ENCODE measurements at places on chromosomes 16 and 17.

- DNase-seq, result no peak
These were observed 20.1 kb downstream of the HBQ1 start for GRCh38 chr16:200388-200787.

GRCh38 chr17:61878984-61879612 lies 15.8 kb upstream of the BRIP1 start:
- DNase-seq, result no peak

- DNase-seq, result no peak
These were observed 648.9 kb downstream of the WWOX start for GRCh38 chr16:78748220-78748929.

DNA sequence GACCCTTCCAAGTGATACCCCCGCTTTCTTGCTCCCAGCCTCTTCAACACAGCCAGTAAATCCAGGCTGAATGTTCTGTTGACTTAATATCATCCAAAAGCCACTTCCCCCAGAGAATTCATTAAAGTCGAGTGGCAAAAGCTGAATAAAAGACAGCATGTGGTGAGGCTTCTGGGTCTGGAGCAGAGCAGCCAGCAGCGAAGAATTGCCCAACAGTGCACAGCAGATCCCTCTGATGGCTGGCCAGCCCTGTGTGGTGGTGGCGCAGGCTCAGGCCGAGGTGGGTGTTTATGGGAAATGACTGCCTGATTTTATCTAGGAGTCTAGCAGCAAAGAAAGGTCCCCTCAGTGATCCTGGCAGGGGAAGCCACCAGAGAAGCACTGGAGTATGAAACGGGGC lies 30.3 kb upstream of the RCVRN start:
- no peak for DNase-seq

DNA sequence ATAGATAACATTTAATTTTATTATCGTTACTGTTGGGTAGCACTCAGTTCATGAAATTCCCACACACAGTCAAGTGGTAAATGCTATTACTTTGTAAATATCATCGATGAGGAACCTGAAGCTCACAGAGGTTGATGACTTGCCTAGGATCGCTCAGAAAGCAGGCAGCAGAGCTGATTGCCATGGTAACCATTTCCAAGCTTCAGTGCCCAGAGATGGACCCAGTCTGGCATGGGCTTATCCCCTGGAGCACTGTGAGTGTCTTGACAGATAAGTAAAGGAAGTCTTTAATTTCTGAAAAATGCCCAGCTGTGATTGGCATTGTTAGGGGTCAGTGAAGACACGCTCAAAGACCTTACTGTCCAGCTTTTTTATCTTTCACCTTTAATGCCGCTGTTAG lies 95.0 kb downstream of the PRKCB start:
- no peak for DNase-seq

DNA sequence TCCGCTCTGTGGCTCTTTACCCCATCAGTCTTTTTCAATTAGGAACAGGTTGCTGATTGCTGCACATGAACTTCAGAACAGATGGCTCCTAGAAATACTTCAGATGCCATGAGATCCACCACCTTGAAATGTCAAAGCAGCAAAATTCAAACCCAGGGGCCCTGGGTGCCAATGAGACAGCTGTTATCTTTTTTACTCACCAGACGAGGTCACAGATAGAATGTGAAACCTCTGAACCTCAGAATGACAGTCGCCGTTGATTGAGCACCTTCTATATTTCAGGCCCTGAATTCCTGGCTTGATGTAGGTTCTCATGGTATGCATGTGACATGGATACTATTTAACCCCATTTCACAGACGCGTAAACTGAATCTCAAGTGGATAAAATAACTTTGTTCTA lies 63.0 kb downstream of the MAF start:
- DNase-seq, result no peak

DNA sequence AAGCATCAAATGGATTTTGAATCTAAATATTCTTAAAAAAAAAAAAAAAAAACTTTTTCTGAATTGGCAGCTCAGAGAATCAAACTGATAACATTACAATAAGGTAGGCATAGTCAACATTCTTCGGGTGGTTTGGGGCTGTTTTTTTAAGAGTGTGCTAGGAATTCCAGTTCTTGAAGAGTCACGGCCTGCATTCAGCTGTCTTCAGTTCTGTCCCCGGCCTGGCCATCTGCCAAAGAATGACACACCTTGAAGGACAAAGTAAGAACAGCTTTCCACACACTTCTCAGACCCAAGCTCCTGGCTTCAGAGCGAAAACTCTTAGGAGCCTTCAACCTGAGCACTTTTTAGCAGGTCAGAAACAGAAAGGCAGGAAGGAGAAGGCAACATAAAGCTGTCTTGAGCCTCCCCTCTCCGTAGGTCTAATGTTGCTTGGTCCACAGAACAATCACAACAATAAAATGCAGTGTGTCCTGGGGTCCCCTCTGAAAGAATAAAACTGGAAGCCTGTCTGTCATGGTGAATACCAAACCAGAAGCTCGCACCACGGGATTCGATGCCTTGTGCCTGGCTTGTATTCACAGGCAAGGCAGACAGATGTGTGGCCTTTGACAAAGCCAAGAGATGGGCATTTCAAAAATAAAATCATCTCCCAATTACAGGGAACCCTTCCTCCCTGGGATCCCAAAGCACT lies 524.4 kb upstream of the ZFHX3 start:
- DNase-seq, result no peak

DNA sequence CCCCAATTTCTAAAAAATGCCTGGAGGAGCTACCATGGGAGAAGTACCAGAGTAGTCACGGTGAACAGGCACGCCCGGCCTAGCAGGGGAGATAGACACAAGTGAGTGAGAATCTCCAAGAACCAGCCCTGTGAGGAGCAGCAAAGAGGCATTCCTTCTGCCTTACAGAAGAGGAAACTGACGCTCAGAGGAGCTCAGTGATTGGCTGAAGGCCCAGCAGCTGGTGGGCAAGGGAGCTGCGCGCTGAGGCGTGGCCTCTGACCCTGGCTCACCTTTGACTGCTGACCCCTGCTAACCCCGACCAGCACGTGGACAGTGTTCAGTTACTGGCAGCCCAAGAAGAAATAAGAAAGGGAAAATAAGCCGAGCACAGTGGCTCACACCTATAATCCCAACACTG lies 1.8 kb downstream of the C16orf96 start:
- no peak for DNase-seq

GRCh38 chr16:459761-460160 lies 34.3 kb downstream of the RAB11FIP3 start:
- DNase-seq, result no peak

GRCh38 chr16:87074641-87075318 lies 242.4 kb downstream of the C16orf95 start:
- DNase-seq, result no peak

- no peak for DNase-seq
These were observed 3.3 kb upstream of the PMP22 start for GRCh38 chr17:15268461-15268860.

DNA sequence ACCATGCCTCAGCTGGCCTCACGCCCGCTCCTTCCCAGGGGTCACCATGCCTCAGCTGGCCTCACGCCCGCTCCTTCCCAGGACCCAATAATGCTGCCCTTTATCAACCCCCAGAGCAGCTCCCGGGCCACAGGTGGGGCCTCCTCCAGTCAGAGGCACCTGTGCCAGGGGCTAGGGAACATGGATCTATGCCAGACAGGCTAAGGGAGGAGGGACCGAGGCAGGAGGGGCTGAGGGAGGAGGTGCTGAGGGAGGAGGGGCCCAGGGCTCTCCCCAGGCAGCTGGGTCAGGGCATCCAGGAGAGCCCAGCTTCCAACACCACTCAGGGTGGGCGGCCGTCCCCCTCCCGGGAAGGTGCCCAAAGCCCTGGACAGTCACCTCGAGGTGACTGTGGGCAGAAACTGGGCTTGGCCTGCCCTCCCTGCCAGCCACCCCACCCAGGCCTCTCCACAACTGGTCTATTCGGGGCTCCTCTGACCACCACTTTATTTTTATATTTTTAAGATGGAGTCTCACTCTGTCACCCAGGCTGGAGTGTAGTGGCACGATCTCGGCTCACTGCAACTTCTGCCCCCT lies 19.4 kb downstream of the UTS2R start:
- no peak for DNase-seq

- no peak for DNase-seq
These were observed 314.9 kb downstream of the PMP22 start for GRCh38 chr17:14950216-14950615.

GRCh38 chr17:41428591-41429291 lies 4.4 kb upstream of the KRT37 start:
- no peak for DNase-seq

DNA sequence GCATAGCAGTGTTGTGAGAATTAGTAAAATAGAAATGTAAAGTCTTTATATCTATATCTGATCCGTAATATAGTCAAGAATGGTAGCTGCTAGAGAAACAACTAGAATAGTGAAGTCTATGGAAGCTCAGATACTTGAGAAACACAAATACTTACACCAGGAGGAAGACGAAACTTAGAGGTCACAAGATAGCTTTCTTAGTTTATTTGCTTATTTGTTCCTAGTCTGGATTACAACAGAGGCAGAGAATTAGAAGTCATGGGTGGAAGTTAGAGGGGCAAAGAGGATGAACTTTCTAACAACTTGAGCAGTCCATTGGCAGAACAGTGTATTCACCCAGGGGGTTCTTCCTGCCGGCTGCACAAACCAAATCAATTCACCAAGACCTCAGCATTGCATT lies 13.9 kb downstream of the GNGT2 start:
- no peak for DNase-seq

- no peak for DNase-seq
These were observed 96.3 kb downstream of the TMEM114 start for GRCh38 chr16:8493972-8494371.

GRCh38 chr17:68693896-68694295 lies 92.7 kb upstream of the FAM20A start:
- DNase-seq, result no peak

- no peak for DNase-seq
These were observed 25.2 kb upstream of the CIBAR2 start for GRCh38 chr16:85137323-85138072.

DNA sequence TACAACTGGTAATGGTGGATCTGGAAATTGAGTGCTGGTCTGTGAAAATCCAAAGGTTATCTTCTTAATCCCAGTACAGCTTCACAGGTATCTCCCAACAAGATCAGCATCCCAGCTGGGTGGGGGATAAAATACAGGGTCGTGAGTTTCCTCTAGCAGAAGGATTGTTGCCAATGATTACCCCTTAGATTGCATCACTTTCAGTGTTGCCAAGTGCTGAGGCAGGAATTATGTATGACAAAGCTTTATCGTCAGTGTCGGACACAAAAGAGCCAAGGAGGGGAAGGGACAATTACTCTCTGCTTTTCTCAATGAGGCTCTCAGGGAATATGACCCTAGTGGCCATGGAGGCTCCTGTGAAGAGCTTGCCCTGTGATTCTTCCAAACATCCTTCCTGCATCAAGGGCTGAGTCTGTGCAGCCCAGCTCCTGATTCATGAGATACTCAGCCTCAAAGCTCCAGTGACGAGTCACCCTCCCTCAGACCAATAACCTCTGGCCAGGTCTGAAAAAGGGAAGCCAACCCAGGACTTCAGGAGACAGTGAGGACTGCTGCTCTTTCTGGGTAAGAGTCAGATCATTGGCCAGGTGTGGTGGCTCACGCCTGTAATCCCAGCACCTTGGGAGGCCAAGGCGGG lies 15.0 kb downstream of the OR1F1 start:
- no peak for DNase-seq

DNA sequence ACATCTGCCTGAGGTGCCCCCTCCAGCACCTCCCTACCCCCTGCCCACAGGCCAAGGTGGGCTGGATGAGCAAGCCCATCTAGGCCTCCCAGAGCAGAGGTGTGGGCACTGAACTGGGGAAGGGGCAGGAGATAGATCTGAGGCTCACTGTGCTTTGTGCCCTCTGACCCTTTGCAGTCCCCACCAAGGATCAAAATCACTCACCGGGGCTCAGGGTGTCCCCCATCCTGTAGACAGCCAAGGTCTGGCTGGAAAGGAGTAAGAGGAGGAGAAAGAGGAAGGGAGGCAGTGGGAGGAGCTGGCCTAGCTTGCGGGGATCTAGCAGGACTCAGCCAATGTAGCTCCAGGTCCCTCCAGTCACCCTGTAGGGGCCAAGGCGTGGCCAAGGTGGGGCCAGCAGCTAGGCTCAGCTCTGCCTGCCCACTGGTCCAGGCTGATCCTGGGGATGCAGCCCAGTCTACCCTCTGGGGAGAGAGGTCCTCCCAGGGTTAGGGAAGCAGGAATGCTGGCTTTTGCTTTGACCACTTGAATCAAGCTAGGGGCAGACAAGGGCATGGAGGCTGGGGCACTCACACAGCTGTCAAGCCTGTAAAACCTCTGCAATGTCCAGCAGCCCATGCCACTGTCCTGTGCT lies 1.8 kb downstream of the SLC12A4 start:
- no peak for DNase-seq

- no peak for DNase-seq
These were observed 1.1 kb downstream of the KRT31 start for GRCh38 chr17:41396340-41396739.
